ENCODE measurements at places on chromosomes 6 and 20.

GRCh38 chr6:45454008-45454911, 76.5 kb upstream of the SUPT3H start:
- no peak for DNase-seq

GRCh38 chr20:17061715-17062114, 165.1 kb upstream of the PCSK2 start:
- no peak for DNase-seq

- DNase-seq = no peak
Measured at GRCh38 chr20:23628402-23629016, 9.2 kb downstream of the CST3 start.

GRCh38 chr20:48490961-48491831, 336.6 kb downstream of the PREX1 start:
- no peak for DNase-seq

GRCh38 chr20:16001286-16001685, 572.0 kb downstream of the KIF16B start:
- DNase-seq = no peak

GRCh38 chr6:130162421-130162820, 60.3 kb downstream of the SAMD3 start:
- DNase-seq = no peak

GRCh38 chr6:119736296-119737021, 386.9 kb upstream of the MAN1A1 start:
- DNase-seq = no peak

- DNase-seq = no peak
Measured at GRCh38 chr6:35238843-35239289, 20.7 kb upstream of the ZNF76 start.

- no peak for DNase-seq
Measured at GRCh38 chr6:41942067-41942851, 651 bp upstream of the CCND3 start.

- no peak for DNase-seq
Measured at GRCh38 chr6:15877231-15877630, 214.4 kb upstream of the DTNBP1 start.

- no peak for DNase-seq
Measured at GRCh38 chr20:62575976-62576722, 66.2 kb upstream of the SLCO4A1 start.

GRCh38 chr20:38369389-38369788, 23.1 kb downstream of the LBP start:
- no peak for DNase-seq

DNA sequence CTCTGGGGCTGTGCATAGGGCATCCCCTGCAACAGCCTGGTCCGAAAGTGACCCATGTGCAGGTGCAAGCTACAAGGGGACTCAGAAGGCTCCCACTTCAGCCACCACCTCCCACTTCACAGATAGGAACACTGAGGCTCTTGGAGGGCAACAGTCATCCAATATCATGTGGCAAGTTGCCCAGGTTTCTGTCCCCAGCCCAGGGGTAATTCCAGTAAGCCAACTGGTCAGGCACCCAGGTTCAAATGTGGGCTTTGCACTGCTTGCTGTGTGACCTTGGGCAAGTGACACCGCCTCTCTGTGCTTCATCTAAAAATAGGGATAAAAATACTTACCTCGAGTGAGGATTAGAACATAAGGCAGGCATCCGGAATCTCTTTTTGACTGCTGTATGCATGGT, 62.0 kb upstream of the SIRPA start:
- DNase-seq = no peak

DNA sequence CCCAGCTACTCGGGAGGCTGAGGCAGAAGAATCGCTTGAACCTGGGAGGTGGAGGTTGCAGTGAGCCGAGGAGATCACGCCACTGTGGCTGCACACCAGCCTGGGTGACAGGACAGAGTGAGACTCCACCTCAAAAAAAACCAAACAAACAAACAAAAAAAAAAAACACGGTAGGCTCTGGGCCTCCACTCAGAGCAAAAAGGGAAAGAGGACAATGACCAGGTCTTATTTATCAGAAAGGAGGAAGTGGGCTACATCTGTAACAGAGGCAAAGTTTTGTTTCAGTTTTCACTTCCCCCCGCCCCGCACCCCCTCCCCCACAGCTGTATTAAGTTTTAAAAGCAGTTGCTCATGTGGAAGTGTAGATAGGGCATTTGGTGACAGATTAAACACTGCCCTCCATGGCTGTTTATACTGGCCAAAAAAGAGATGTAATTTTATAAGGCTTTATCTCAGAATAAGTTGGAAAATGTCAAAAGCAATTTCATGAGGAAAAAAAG, 114.6 kb downstream of the RCAN2 start:
- no peak for DNase-seq

- no peak for DNase-seq
Measured at GRCh38 chr6:49730251-49730650, 13.9 kb downstream of the CRISP3 start.

DNA sequence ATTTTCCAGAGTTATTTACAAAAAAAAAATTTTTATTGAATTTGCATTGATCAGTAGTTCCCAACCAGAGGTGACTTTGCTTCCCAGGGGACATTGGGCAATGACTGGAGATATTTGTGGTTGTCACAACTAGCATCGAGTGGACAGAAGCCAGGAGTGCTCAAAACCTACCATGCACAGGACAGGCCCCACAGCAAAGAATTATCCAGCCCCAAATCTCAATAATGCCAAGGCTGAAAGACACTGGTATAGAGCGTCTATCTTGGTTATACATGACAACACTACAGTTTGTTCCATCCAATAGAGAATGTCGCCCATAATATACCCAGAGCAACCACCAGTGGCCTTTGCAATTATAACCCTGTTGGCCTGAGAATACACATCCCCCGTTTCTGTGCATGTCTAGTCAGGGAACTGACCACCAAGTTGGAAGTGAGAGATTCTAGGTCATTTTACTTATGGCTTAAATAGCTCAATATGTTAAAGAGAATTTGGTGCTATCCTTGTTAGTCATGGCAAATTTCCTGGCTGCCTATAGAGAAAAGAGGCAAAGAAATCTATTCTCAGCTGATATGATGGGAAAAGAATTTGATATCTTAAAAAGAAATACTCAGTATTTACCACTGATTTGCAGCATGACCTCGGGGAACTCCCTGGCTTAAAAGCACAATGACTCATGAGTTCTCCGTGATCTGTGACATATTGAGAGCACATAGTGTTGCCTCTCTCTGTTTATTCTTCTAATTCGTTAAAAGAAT, 76.0 kb upstream of the ADTRP start:
- no peak for DNase-seq

DNA sequence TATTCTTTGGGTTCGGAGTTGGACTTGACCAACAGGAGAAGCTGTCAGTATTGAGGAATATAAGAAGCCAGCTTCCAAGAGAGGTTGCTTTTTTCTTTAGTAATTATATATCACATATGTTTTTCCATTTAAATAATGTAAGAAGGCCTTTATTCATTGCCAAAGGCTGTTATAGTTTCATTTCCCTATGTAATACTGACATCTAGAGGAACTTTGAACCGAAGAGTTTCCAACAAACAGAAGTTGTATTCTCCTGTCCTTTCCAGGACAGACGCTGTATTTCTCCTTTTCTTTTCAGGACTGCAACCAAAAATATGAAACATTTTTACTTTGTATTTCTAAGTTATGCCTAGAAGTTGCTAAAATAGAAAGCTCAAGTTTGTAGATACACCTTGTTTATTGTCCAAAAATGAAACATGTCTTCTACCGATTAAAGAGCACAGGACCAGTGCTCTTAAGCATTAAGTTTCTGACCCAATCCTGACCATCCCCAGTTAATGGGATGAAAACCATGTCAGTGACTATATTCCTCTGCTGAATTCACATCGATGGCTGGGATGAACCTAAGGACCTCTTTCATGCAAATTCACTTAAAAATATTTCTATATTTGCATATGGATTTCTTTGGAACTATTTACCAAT, 55.1 kb downstream of the MYLK4 start:
- DNase-seq = no peak

DNA sequence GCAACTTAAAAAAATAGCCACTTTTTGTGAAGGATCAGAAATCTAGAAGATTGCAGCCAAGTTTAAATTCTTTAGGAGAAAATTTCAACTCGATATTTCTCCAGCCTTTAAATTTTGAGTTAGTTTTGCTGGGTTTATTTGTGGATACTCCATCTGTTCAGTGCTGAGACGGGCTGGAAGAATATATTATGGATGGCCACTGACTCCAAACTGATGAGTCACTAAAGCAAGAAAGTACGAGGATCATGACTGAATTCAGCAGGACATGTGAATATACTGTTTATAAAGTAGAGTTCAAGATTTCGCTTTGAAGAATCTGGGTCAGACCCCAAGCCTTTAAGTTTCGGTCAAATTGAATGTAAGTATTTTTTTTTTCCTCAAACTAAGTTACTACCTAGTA, 199.5 kb downstream of the ADGRB3 start:
- DNase-seq = no peak

DNA sequence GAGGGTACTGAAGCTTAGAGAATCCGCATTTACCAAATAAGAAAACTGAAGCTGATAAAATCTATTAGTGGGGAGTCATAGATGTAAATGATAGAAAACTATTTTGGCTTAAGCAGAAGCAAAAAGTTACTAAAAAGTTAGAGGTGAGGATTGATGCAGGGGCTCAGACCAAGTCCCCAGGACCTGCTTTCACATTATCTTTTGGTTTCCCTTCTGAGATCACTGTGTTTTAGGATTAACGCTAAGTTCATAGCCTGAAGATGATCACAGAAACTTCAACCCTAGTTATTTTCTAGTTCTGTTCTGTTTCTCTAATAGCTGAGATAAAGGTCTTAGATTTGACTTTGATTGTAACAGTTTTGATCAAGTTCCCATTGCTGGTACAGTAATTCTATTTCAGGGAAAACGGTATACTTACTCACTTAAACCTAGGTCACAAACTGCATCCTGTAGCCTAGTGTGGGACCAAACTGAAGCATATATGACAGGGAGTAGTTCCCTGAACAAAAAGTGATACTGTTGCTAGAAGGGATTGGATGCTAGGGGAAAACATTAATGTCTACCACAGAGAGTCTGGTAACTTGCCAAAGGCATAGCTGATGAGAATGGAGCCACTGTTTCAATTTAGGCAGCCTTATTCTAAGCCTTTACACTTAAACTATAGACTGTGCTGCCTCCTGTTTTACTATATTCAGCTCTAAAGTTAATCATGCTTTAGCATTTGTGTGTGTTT, 13.1 kb downstream of the CYB5R4 start:
- no peak for DNase-seq

DNA sequence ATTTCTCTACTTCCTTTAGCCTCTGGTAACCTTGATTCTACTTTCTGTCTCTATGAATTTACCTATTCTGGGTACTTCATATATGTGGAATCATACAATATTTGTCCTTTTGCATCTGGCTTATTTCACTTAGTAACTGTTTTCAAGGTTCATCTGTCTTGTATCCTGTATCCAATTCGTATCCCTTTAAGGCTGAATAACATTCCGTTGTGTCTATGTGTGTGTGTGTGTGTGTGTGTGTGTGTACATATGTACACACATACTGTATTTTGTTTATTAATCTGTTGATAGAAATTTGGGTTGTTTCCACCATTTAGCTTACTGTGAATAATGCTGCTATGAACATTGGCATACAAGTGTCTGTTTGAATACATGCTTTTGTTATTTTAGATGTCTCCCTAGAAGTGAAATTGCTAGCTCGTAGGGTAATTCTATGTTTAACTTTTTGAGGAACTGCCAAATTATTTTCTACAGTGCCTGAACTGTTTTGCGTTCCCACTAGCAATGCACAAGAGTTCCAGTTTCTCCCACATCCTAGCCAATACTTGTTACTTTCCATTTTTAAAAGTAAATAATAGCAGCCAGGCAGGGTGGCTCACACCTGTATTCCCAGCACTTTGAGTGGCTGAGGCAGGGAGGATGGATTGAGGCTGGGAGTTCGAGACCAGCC, 17.7 kb downstream of the SENP6 start:
- DNase-seq = no peak

DNA sequence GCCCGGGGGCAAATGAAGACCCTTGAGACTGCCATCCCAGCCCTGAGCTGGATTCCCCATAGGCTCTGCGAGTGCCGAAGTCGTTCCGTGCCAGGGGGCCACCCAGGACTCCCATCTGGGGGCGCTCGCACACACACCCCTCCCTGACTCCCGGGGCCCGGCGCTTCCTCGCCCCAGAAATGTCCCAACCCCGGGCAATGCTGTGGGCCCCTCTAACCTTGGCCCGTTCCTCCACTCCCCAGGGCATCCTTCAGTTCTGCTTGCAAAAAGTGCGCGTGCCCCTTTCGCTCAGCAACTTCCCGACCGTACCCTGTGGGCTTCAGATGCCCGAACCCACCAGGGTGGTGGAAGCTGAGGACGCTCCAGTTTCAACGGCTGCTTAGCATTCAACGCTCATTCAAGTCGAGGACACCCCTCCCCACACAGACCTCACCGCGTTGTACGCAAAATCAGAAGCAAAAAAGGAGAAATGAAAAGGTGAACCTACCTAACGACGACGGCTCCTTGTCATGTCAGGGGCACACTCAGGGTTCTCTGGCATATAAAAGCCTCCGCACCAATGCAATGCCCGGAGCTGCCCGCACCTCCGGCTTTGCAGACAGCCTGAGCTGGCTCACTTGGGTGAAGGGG, 25.3 kb downstream of the RIPOR2 start:
- no peak for DNase-seq

- DNase-seq = no peak
Measured at GRCh38 chr6:7471171-7471570, 70.3 kb upstream of the DSP start.

DNA sequence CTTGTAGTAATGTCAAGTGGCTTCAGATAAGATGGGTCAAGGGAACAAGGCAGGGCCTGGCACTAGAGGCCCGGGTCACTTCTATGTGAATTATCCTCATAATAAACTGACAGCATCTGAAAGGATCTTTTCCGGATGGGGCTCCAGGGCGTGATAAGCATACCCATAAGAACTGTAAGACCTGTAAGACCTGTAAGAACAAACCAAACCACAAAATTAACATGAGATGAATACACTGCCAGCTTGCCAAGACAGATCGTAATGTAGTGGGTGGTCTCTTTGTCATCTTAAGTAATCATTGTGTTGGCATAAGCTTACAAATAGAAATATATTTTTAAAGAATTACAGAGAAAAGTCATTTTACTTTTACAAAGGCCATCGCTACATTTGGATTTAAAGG, 334.9 kb downstream of the RFPL4B start:
- no peak for DNase-seq
